ENCODE measurements at places on chromosomes 2 and 18.

DNA sequence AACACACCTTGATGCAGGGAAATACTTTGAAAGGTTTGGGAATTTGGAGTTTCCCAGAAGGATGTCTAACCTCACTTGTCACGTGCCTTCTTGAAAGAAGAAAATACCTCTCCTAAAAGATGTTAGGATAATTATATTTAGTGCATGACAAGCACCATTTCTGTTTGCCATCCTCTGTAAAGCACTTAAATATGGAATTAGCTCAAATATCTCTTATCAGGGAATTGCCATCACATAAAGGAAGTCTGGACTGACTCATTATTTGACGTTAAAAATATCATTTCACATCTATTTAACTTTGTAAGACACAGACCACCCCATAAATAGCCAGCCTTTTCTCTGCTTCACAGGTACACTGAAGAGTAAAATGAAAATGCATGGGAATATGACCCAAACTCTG, 140.1 kb downstream of the STK39 start:
- peaks cover 35% of the 10 kb centered on the region for H3K36me3 ChIP-seq
- no peak for DNase-seq
- H3K27ac ChIP-seq = no peak overlapping the region
- H3K4me1 ChIP-seq = no peaks in the 10 kb centered on the region
- no peak overlapping the region for H3K4me3 ChIP-seq

- DNase-seq = no peak
- no peak overlapping the region for H3K27ac ChIP-seq
- H3K36me3 ChIP-seq = no peaks in the 10 kb centered on the region
- no peaks in the 10 kb centered on the region for H3K4me1 ChIP-seq
- no peak overlapping the region for H3K4me3 ChIP-seq
Measured at GRCh38 chr2:5495586-5495985, 196.6 kb upstream of the SOX11 start.

DNA sequence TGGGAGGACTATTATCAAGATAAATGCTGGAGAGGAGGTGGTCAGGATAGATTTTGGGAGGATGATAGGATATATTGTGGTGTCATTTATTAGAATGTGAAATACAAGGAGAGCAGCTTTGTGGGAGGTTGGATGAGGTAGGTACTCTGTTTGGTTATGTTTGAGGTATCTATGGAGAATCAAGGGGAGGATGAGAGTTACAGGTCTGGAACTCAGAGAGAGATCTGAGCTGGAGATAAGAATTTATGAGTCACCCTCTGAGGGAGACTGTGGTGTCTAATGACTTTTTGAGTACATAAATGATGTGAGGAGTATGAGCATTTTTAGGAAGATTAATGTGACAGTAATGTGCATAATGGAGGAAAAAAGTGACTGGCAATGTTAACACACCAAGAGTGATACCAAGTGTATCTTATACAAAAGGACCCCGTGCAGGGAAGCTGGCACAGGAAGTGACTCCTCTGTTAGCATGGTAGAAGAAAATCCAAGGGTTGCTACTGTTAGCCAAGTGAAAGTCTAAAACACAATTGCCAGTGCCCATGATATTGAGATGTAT, 48.2 kb downstream of the CRIM1 start:
- no peak overlapping the region for H3K4me3 ChIP-seq
- no peaks in the 10 kb centered on the region for H3K4me1 ChIP-seq
- no peaks in the 10 kb centered on the region for H3K27me3 ChIP-seq
- DNase-seq = peak; percentile 28

DNA sequence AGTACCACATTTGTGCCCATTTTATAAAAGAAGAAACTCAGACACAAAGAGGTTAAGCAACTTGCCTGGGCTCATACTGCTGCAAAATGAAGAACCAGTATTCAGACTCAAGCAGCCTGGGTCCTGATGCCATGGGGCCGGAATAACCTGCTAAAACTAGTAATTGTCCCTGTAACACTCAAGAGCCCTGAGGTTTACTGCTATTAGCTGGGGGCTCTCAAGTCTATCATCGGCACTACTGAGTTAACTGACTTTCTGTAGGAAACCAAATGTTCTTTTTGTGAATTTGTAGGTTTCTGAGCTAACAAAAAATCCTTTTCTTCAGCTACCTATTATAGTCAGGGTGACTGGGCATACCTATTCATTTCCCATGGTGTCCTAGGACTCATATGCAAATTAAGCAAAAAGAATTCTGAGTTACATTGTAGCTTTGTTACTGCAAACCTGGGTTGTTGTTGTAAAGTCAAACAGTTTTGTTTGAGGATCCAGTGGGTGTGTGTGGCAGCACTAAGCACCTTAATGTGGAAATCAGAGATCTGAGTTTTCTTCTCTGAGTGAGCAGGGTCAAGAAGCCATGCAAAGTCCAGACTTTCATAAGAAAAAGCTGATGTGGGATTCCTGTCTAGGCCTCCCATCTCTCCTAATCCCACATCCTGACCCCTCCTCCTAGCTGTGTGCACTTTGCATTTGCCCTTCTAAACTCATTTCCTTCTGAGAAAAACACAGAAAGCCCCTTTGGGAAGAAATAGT, 72.4 kb upstream of the TNP1 start:
- no peaks in the 10 kb centered on the region for H3K36me3 ChIP-seq
- no peak overlapping the region for H3K4me3 ChIP-seq
- no peak overlapping the region for H3K27ac ChIP-seq
- H3K27me3 ChIP-seq = peaks cover 4% of the 10 kb centered on the region
- H3K4me1 ChIP-seq = no peaks in the 10 kb centered on the region

GRCh38 chr18:58955001-58955400, 90.3 kb downstream of the ZNF532 start:
- H3K27me3 ChIP-seq = no peaks in the 10 kb centered on the region
- H3K4me1 ChIP-seq = no peaks in the 10 kb centered on the region
- no peaks in the 10 kb centered on the region for H3K36me3 ChIP-seq
- H3K4me3 ChIP-seq = no peak overlapping the region
- no peak overlapping the region for H3K27ac ChIP-seq

DNA sequence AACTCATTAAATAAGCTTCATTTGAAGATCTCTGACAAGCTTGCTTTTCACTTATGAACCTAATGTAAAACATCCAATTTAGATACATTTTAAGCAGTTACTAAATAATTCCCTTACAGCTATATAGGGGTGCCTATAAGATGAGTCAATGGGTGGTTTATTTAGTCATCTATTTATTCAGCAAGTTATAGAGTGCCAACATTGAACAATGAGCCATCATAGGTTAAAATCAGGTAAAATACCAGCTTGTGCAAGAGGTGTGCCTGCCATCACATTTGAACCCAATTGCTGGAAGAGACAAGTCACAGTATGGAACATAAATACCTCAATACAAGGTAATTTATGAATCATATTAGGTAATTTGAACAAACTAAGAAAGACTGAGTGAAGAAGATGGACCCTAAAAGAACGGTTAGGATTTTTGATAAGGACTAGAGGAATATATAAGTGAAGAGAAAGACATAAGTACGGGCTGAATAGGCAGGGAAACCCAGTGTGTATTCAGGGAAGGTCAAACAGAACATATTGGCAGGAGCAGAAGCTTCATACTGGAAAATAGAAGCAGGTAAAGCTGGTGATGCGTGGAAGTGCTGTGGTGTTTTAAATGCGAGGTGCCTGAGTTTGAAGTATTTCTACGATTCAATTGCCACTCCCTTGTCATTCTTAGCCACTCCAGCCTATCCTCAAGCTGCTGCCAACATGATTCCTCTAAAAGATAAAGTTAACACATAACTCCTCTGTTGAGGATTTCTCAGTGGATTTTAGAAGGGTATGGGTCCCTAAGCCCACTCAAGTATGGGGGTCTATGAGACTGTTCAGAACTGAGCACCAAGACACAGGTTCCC, 18.9 kb upstream of the STAT4 start:
- H3K4me1 ChIP-seq = peaks cover 65% of the 10 kb centered on the region
- H3K27ac ChIP-seq = peak overlapping the region; percentile 49
- no peak for DNase-seq
- no peaks in the 10 kb centered on the region for H3K36me3 ChIP-seq
- H3K4me3 ChIP-seq = no peak overlapping the region
- no peaks in the 10 kb centered on the region for H3K27me3 ChIP-seq

- H3K27me3 ChIP-seq = no peaks in the 10 kb centered on the region
- H3K4me3 ChIP-seq = no peak overlapping the region
- H3K36me3 ChIP-seq = no peaks in the 10 kb centered on the region
- DNase-seq = no peak
Measured at GRCh38 chr2:232900811-232901735, 31.0 kb downstream of the SNORC start.

GRCh38 chr2:12005886-12006681, 259.7 kb downstream of the LPIN1 start:
- H3K27ac ChIP-seq = no peak overlapping the region
- peak; percentile 85 for DNase-seq
- H3K4me1 ChIP-seq = peaks cover 16% of the 10 kb centered on the region
- no peaks in the 10 kb centered on the region for H3K36me3 ChIP-seq
- H3K4me3 ChIP-seq = no peak overlapping the region

DNA sequence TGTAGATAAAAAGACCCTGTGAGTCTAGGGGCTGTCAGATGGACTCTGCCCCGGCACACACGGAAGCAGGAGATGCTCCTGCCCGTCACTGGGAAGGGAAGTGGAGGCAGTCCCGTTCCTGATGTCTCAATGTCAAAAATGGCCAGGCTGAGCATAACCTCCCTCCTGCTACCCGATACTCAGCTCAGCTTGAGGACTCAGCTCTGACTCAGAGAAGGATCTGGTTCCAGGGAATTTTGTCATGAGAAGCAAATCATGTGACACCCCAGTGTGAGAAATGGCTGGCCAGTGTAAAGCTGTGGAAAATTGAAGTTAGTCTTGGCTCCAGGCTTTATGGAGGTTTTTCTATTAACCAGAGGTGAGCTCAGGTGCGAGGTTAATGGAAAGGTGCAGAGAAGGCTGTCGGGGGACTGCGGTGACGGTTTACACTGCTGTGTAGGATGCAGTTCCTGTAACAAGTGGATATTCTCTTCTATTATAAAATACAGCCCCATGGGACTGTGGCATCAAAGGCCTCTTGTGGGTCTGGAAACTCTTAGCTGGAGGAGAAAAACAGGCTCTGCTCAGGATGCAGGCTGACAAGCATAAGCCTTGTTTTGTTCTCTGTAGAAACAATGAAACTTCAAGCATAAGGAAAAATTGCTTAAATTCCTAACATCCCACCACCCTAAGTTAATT, 24.7 kb upstream of the AGAP1 start:
- H3K27me3 ChIP-seq = peaks cover 7% of the 10 kb centered on the region
- H3K4me3 ChIP-seq = no peak overlapping the region
- H3K36me3 ChIP-seq = no peaks in the 10 kb centered on the region
- no peak for DNase-seq
- no peaks in the 10 kb centered on the region for H3K4me1 ChIP-seq
- H3K27ac ChIP-seq = no peak overlapping the region

- peaks cover 2% of the 10 kb centered on the region for H3K4me1 ChIP-seq
- H3K27ac ChIP-seq = no peak overlapping the region
- H3K27me3 ChIP-seq = no peaks in the 10 kb centered on the region
- DNase-seq = no peak
Measured at GRCh38 chr18:3293196-3293951, 31.4 kb downstream of the MYL12B start.

- no peaks in the 10 kb centered on the region for H3K4me1 ChIP-seq
- no peak overlapping the region for H3K4me3 ChIP-seq
- H3K36me3 ChIP-seq = no peaks in the 10 kb centered on the region
- H3K27me3 ChIP-seq = no peaks in the 10 kb centered on the region
- no peak for DNase-seq
- H3K27ac ChIP-seq = no peak overlapping the region
Measured at GRCh38 chr2:75045526-75046050, 87.1 kb downstream of the POLE4 start.

DNA sequence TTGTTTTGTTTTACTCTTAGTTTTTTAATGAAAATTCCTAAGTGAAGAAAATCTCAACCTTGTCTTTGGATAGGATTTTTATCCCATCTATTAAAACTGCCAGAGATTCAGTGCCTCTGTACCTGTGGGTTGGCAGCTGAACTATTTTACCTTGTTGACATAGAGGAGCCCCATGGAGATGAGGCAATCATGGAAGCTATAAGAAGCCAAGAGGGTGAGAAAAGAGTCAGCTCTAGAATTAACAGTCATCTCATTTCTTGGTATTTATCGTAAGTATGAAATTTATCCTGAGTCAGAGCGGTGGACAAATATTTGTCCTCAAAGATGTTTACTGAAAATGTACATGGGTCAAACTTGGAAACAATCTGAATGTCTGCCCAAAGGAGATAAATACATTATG, 35.8 kb upstream of the PGAP1 start:
- no peaks in the 10 kb centered on the region for H3K27me3 ChIP-seq
- peaks cover 31% of the 10 kb centered on the region for H3K4me1 ChIP-seq
- peaks cover 3% of the 10 kb centered on the region for H3K36me3 ChIP-seq
- H3K4me3 ChIP-seq = no peak overlapping the region
- peak overlapping the region; percentile 58 for H3K27ac ChIP-seq

DNA sequence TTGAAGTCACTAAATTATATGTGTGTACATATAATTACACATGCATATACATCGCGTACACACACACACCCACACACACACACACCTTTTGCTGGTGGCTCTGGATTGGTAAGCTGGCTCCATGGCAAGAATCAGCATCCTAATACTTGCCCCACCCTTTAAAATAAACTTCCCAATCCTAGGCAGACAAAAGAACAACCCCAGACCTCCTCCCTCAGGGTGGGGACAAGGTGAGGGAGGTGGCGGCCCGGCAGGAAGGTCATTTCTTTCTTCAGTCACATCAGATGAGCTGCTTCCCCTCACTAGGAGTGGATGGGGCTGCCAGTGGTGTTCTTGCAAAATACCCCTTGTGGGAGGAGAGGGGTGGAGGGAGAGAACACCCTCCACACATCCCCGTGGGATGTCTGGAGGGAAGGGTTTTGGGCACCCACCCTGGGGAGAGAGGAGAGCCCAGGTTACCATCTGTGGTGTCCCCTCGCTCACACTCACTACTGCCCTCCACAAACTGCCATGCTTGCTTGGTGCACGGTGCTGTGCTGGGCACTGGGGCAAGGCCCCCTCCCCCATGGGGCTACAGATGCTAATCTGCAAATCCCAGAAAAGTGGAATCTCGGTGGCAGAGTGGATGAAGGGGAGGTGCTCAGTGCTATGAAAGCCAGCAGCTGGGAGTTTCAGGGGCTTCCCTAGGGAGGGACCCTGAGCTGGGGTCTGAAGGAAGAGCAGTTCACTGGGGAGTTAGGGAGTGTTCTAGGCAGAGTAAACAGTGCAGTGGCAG, 64.0 kb downstream of the ODC1 start:
- H3K4me1 ChIP-seq = peaks cover 86% of the 10 kb centered on the region
- no peaks in the 10 kb centered on the region for H3K27me3 ChIP-seq
- peak overlapping the region; percentile 39 for H3K27ac ChIP-seq
- H3K4me3 ChIP-seq = no peak overlapping the region
- no peak for DNase-seq
- H3K36me3 ChIP-seq = no peaks in the 10 kb centered on the region

- H3K27me3 ChIP-seq = no peaks in the 10 kb centered on the region
- peak overlapping the region; percentile 14 for H3K27ac ChIP-seq
- peaks cover 8% of the 10 kb centered on the region for H3K4me1 ChIP-seq
- no peak for DNase-seq
Measured at GRCh38 chr2:241665731-241666440, 20.7 kb downstream of the DTYMK start.

DNA sequence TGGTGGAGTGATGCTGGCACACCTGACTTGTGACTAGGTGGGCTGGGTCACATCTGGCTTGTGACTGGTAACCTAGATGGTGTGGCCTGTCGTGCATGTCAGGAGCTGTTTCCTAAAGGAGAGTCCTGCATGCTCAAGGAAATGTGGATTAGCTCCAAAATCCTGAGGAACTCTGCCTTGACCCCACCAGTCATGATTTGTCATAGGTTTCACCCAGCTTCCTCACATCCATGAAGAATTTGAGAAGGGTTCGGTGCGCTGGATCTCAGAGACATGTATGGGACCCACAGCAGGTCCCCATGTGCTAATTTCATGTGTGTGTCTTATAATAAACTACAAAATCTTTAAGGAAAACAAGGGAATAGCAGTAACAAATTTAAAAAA, 107.2 kb downstream of the COL6A3 start:
- H3K4me1 ChIP-seq = no peaks in the 10 kb centered on the region
- DNase-seq = no peak
- H3K36me3 ChIP-seq = no peaks in the 10 kb centered on the region

All from activated CD4-positive, alpha-beta T cell treated with anti-CD3 and anti-CD28 coated beads for 36 hours (primary cell).